ENCODE measurements at places on chromosomes 5 and 9.

DNA sequence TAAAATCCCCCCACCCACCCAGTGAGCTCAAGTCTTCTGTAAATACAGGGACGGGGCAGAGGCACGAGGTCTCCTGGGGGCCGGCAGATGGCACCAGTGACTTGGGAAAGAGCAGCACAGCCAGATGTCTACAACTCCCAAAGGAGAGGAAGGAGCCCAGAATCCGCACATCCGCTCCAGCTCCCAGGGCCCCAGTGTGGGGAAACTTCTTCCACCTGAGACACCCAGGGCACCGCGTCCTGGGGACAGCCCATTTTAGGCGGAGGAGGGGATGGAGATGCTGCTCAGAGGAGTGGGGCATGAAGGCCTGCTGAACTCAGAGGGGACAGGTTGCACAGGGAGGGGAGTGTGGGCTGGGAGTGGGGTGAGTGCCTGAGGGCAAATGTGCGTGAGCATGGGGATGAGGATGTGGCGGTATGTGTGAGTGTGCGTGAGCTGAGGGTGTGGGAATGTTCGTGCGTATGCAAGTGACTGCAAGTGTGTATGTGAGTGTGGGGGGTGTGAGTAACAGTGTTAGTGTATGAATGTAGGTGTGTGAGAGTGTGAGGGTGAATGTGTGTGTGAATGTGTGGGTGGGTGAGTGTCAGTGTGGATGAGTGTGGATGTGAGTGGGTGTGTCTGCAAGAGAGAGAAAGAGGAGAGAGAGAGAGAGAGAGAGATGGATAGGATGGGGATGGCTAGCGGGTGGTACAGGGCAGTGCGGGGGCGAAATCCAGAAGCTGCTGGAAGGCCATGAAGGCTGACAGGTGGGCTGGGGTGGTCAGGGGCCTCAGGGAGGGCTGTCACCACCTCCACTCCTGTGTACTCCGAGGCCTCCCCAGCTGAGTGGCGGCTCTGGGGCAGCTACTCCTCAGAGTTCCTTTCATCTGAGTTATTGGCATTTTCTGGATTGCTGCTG is 63.5 kb downstream of the DUSP1 start:
- peak; percentile 61 for DNase-seq

DNA sequence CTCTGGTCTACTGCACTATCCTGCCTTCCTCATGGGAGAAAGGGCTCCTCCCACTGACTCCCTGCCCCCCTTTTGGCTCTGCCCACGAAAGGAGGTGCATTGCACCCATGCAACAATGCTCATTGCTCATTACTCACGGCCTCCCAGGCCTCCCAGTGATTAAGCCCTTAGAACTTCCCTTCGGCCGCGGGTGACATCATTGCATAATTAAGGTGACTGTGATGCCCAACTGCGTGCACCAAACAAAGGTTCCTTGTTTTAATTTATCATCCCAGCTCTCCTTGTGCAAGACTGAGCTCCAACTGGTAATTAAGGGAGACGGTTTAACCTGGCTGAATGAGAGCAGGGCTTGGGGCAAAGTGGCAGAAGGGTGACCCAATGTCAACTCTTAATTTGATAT is 180.4 kb downstream of the GAS1 start:
- peak; percentile 97 for DNase-seq

- DNase-seq, result no peak
Measured at GRCh38 chr5:39226100-39226451, 6.7 kb upstream of the FYB1 start.

DNA sequence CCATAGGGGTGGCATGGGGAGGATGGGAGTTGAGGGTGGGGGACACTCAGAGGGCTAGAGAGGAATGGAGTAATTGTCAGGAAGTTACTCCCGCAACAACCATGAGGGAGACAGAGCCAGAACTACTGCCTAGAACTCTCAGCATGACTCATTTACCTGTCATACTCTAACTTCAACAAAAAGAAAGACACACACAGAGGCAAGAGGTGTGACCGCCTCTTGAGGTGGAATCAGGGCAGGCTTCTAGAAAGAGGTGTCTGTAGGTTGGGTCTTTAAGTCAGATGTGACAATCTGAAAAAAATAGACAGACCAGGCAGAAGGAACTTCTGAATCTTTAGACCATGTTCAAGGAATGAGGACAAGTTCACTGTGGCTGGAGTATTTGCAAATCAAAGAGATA is 73.4 kb downstream of the GABBR2 start:
- DNase-seq, result peak; percentile 35

DNA sequence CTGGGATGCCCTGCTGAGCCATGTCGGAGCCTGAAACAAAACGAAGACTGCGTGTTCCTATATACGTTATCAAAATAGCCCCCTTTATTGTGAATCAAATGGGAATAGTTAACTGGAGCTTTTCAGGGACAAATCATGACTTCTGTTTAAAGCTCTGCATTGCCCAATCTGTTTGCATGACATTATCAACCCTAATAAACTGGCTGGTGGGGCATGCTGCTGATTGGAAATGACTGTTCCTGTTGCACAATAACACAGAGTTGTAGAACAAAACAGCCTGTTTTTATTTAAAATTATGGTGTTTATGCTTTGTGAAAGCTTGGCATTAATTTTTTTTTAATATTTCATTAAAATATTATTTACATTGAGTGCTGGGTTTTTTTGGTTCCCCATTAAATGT is 215.5 kb downstream of the TMEM167A start:
- DNase-seq, result no peak

GRCh38 chr9:124880501-124880900 is 18.6 kb downstream of the ARPC5L start:
- no peak for DNase-seq

GRCh38 chr5:132425009-132425937 is 55.8 kb downstream of the SLC22A5 start:
- no peak for DNase-seq

GRCh38 chr9:105834404-105834803 is 140.1 kb downstream of the TMEM38B start:
- DNase-seq, result no peak

- no peak for DNase-seq
Measured at GRCh38 chr5:34043099-34043876, at the start of gene C1QTNF3. Gene C1QTNF3 (minus strand): TSS chr5:34043213. CDS start chr5:34043125, 88 bp downstream.

- no peak for DNase-seq
Measured at GRCh38 chr9:90167914-90168313, 474.7 kb downstream of the DIRAS2 start.

DNA sequence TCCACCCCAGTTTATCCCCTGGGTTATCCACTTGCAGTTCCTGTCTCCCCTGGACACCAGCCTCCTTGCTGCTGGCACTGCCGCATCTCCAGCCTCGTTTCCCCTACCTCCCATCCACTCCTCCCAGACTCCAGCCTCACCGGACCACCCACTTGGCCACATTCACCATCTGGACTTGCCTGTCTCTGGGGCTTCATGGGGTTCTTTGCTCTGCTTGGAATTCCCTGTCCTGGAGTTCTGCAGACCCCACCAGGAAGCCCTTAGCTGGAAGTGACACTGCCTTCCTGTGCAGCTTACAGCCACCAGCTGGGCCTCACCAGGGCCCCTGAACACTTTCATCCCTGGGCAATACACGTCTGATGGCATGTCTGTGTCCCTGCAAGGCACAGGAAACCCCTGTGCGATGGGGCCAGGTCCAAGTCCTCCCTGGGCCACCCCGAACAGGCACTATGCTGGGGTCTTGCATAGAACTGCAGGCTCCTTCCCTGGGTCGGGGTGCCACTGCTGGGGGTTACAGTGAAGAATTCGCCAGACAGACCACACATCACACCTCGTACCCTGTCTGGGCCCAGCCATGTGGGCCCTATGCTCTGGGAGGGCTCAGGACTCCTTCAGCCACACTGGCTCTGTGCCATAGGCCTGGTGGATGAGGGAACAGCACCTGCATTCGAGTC is 3.0 kb downstream of the FLT4 start:
- no peak for DNase-seq

- no peak for DNase-seq
Measured at GRCh38 chr5:176486189-176486757, 38.1 kb downstream of the FAF2 start.

GRCh38 chr5:140574165-140574564 is 9.5 kb downstream of the SLC35A4 start:
- DNase-seq, result no peak

- DNase-seq, result no peak
Measured at GRCh38 chr9:134315716-134316448, 10.4 kb upstream of the RXRA start.

DNA sequence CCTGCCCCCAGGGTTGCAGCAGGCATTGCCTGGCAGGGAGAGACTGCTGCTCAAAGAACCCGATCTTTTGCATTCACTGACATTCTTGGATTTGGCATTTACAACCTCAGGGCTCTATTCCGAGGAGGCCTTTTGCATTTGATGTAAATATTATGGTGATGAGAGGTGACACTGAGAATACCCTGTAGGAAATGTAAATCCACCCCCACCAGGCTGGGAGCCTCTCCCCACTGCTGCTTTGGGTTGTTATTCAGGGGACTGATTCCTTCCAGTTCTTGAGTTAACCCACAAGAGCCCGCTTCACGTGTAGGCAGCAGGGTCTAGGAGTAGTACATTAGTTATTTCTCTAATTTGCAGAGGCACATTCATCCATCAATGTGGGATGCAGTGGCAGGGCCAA is 55.5 kb upstream of the ARAP3 start:
- DNase-seq, result no peak

- no peak for DNase-seq
Measured at GRCh38 chr9:114240647-114241558, 82.0 kb upstream of the ORM1 start.

- no peak for DNase-seq
Measured at GRCh38 chr9:72443855-72444254, 77.6 kb upstream of the TMC1 start.

DNA sequence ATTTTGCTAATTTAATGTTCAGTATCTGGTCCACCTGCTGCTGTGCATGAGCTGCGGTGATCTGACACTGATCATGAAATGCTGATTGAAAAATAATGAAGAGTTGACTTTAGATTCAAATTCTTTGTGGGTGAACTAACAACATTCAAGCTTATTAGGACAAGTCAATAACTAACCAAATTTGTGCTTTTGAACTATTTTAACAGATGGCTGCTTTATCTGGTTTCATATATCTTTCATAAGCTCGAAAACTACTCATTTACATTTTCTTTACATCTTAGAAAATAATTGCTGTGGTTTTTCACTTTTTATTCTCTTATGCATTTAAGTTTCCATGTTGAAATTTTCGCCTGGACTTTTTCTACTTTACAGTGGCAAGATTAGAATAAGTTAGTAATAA is 274.8 kb upstream of the CCNG1 start:
- no peak for DNase-seq

DNA sequence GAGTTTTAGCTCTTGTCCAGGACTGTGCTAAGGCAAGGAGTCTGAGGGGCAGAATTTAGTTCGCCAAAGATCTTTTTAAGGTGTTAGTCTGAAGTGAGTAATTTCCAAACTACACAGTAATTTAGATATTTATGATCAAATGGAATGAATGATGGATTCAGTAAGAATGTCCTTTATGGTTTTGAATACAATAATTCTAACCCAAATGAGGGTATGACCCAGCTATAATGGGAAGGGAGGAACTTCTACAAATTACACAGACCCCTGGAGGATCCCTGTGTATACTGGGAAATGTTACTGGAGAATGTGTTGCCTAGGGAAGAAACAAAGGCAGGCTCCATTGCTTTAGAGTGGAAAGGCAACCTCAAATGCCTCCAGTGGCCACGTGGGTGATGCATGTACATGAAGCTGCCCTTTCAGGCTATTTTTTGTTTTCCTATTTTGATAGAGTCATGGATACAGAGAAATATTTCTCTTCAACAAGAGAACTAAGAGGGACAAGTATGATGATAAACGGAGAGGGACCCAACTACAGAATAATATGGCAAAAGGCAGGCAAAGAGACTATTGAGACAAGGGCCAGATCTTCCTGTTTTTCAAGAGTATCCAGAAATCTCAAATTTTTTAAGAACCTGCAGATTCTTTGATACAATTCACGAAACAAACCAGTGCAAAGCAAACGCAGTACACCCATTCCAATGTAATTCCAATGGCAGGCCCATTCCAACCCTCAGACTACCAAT is 25.4 kb downstream of the SLC1A3 start:
- no peak for DNase-seq

DNA sequence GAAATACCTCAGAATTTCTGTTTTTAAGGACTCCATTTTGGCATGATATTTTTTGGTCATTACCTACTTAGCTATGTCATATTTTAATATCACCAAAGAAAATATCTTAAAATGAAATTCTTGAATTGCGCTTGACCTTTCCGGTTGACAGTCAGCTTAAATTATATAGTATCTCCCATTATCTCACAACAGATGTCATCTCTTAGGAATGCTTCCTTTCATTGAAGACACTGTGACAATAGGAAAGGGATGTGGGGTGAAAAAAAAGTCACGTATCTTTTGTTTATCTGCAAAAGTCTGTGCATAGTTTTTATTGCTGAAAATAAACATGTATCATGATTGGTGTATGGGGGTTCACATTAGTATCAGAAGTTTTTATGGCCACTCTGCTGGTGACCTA is 105.8 kb downstream of the INVS start:
- DNase-seq, result no peak

- DNase-seq, result no peak
Measured at GRCh38 chr5:88682131-88682530, 200.9 kb downstream of the MEF2C start.

DNA sequence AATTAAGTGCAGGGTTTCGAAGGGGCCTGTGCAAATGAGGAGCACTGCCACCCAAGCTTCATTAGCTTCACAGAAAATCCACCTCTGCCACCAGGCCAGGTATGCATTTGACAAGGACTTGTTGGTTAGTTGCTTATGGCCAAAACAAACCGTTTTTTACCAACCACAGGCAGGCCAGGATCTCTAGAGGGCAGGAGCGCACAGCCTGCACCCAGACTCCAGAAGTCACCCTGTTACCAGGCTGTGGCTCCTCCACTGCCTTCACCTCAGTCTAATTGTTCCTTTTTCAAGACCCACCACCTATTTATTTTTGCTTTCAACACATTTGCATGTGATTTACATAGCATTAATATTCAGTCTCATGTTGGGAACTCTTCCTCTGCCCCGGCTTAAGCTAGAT is 78.3 kb upstream of the HSPA9 start:
- no peak for DNase-seq

DNA sequence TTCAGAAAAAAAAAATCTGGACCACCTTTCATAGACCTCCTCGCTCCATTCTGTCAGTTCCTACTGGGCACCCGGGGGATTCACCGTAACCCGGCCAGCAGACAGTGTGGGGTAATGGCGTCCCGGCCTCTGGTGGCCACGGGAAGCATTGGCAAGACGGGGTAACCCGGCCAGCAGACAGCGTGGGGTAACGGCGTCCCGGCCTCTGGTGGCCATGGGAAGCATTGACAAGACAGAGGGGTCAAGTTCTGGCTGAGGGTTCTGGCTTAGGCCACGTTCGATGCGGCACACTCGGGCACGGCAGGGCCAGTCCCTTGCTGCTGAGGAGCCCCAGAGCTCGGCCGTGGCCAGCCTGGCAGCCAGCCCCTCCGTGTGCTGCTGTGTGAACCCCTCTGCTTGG is 116.2 kb upstream of the RAPGEF1 start:
- DNase-seq, result no peak

DNA sequence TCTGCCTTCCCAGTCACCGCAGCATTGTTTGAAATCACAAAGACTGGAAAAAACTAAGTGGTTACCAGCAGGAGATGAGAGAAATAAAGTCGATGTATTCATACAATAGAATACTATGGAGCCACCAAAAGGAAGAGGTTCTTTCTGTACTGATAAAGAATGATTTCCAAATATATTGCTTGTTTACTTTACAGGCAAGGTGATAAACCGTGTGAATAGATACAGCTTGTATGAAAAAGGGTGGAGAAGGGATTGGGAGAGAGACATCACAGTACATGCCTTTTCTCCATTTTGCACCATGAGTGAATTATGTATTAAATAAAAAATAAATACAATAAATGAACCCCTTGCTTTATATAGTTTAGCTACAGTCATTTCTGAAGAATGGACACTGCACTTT is 91.7 kb downstream of the RFK start:
- DNase-seq, result no peak

- DNase-seq, result no peak
Measured at GRCh38 chr5:10904862-10905432, 143.9 kb upstream of the DAP start.
